ENCODE measurements at places on chromosomes 2 and 18. TPM values are rescaled to one million over a fixed set of nuclear protein-coding genes. Genes with fewer than 3 reads are reported as not detected.

The SERPINB4 gene
- total RNA-seq: not detected

The NT5DC4 gene
- total RNA-seq: 0.33 TPM

The EPB41L3 gene
- 3.6 TPM for total RNA-seq

The RAB12 gene
- 54.7 TPM for total RNA-seq

The SATB2 gene
- total RNA-seq: 11.7 TPM

The KIAA2012 gene
- not detected for total RNA-seq

The ADRA2B gene
- 14.9 TPM for total RNA-seq

The ALKAL2 gene
- not detected for total RNA-seq

The ARMC9 gene
- 246 TPM for total RNA-seq

The BMP10 gene
- total RNA-seq: not detected

The GKN2 gene
- not detected for total RNA-seq

The PPP1R1C gene
- 0.07 TPM for total RNA-seq

The LRRTM1 gene
- not detected for total RNA-seq

Measured in smooth muscle cell of the pulmonary artery (primary cell).